ENCODE measurements at places on chromosomes 12 and 14.

DNA sequence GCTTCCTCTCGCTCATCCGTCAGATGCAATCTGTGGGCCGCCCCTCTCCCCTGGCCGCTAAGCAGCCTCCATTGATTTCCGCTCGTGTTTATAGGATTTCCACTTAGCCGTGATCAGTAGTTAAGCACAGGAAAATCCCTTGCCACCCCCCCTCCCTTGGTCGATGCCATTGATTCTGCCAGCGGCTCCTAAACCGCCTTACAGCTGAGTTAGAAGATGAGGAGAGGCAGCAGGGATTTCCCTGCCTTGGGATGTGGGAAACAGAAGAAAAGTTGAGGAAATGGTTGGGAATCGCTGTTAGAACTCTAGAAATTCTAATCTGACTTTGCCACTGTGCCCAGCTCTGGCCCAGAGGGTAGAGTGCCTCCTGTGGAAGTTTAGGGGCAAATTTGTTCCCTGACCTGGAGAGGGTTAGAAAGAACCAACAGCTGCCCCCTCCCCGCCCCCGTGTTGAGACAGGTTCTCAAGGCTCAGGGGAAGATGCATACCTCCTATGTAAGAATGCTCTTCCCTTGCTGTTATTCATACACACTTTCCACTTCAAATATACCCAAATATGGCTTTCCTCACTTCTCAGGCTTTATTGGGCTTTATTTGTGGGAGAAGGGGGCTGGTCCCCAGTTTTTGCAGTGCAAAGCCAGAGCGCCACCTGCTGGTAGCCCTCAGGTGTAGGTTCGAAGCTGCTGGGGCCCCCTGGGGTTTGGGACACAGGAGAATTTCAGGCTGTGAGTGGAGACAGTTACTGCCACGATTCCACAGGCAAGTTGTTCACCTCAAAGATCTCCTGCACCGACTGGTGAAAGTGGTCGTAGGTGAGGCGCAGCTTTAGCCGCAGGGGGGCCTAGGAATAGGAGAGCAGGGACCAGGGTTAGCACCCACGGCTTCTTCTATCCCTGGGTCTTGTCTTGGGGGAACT is 3.2 kb downstream of the THTPA start:
- DNase-seq = peak; percentile 71

DNA sequence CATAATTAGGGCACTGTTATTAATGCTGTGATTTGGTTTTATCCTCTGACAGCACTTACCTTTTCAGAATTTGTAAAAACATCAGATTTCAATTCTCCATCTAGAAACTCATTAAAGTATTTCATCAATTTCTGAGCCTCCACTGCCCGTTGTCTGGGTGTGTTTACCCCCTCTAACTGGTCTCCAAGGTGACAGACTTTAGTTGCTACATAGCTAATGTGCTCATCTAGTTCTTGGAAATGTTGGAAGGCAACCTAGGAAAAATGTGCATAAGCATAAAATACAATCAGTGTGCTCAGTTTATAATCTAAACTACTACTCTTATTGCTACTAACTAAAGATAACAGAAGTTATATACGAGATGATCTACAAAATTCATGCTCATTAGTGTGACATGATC is 24.6 kb downstream of the EXOC5 start:
- DNase-seq = no peak

DNA sequence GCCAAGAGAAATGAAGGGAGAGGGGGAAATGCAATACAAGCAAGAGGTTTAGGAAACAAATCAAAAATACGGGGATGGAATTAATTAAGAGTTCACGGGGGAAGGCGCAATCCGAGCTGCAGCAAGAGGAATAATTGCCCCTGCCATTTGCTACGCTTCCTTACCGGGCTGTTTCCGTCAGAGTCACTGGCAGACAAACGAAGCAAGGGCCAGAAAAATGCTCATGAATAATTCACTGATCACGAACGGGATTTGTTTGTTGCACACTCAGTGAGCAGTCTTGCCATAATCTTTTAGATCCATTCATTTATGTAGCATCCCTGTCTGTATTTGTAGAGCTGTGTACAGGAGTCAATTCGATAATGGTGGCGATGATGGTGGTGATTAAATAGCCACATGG is 39.0 kb downstream of the PLXNC1 start:
- DNase-seq = no peak

DNA sequence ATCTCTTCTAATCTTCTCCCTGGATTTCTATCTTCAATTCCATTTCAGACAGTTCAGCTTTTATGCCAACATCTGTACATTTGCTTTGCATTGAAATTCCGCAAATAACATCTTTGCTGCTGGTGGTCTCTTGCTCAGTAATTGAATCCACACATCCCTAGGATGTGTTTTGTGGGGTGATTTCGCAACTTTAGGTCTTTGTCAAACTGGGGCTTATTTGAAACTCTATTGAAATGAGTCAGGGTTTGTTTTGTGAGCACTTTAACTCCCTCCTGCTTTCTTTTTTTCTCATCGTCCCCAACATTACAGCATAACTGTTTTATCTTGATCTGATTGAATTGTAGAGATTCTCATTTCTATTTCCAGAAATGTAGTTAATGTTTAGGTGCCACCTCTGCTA is 404.3 kb downstream of the NPAS3 start:
- no peak for DNase-seq

- no peak for DNase-seq
Observed at GRCh38 chr14:20556500-20557211, 4.2 kb downstream of the RNASE9 start.

GRCh38 chr12:40446385-40446784 is 221.6 kb downstream of the LRRK2 start:
- no peak for DNase-seq

DNA sequence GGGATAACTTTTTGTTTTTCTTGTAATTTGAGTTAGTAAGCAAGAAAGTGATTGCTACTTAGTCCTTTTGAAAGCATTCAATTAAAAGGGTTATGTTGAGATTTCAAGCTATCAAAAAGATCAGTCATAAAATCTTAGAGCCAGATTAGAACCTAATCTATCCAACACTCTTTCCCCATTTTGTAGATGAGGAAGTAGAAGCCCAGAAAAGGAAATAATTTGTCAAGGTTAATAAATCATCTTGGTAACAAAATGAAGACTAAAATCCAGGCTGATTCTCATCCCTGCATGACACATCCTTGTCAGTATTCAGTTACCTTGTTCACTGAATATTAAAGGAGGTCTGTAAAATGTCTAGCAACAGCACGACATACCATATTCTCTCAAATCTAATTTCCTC is 26.5 kb downstream of the PPP1R13B start:
- no peak for DNase-seq

GRCh38 chr14:78446807-78447206 is 276.6 kb downstream of the NRXN3 start:
- no peak for DNase-seq

DNA sequence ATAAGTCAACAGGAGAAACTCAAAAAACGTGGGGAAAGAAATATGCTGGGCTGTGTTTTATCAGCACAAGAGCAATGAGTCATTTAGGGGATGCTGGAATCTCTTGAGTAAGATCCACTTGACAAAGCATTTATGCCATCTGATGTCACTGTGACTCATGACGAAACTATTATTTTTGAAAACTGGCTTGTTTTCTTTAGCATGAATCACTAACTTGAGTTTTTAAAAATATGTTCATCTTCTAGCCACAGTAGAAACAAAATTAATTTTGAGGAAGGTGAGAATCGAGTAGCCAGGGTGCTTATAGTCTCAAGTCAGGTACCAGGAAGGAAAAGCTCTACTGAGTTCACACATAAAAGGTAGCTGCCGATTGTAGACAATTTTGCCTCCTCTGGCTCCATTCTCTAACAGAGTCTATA is 456.2 kb upstream of the MGAT4C start:
- no peak for DNase-seq

DNA sequence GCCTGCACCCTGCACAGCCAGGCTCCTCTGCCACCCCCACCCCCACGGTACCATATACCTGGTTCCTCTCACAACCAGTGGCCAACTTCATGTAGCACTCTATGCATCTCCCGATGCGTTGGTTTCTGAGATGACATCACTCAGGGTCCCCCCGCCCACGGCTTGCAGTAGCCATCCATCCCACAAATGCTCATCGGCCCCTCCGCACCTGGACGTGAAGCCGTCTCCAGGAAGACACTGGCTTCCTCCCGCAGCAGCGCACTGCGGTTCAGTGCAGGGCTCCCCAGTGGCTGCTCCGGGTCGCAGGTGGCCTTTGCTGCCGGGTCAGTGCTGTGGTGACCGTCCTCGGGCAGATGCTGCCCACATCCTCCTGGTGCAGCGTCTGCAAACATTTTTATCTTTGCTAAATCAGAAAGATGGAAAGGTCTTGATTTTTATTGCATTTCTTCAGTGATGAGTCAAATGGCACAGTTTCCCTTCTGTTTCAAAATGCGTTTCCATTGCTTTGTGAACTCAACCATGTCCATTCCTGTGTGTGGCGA is 27.5 kb upstream of the MMP17 start:
- no peak for DNase-seq

GRCh38 chr12:124131659-124132058 is 158.6 kb downstream of the ZNF664 start:
- no peak for DNase-seq

GRCh38 chr14:68787092-68787992 is 5.5 kb downstream of the ZFP36L1 start:
- peak; percentile 56 for DNase-seq

- no peak for DNase-seq
Observed at GRCh38 chr12:24246376-24246775, 296.9 kb upstream of the SOX5 start.

DNA sequence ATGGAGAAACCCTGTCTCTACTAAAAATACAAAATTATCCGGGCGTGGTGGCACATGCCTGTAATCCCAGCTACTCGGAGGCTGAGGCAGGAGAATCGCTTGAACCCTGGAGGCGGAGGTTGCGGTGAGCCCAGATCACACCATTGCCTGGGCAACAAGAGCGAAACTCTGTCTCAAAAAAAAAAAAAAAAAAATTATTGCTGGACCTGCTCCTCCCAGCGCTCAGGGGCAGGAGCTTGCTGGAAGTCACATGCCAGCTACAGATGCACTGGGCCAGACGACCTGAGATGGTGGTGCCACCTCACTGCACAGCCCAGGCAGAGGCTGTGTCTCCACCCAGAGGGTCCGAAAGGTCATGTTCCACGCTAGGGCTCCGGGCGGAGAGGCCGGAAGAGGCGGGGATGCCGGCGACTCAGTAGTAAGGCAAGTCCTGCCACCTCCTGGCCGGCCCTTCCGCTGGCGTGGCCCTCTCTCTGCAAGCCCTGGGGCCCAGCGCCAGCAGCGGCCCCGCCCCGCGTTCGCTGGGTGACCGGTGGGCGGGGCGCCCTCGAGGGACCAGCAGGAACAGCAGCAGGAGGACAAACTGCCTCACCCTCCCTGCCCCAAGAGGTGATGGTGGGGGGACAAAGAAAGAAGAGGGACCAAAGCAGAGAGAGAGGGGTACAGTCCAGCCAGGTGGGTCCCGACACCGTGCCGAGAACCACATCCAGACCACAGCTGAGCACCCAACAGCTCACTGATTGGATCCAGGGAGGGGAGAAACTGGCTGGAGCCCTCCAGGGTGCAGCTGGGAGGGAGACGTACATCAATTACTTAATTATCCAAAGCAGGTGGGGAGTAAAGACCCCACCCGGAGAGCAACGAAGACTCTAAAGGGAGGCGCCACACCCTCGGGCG is 3.6 kb upstream of the RHOF start:
- DNase-seq = no peak

DNA sequence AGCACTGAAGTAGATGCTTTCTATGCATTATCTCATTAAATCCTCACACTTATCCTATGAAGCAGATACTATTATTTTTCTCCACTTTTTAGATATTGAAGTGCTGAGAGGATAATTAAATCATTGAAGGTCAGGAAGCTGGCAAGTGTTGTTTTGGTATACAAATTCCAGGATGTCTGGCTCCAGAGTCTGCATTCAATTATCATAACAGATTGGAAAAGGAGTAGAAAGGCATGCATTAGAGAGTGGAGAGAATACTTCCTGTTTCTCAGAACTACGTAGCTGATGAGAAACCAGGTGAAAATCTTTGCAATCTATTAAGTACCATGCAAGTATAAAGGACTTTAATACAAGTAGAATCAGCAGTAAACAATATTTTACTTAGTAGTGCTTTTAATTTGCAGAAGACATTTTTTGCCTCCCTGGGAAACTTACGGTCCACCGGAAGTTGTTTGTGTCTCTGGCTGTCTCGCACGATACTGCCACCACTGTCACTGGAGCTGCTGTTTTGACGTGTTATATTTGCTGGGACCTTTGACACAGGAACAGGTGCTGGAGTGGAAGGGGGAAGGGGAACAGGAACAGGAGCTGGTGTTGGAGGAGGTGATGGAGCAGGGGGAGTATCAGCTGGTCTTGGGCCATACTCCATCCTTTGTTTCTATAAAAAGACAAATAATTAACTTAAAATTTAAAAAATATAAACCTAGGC is 158.0 kb downstream of the EPS8 start:
- DNase-seq = no peak

Data from CD4-positive, alpha-beta T cell treated with Interleukin-10 for 1 hour (primary cell).